Fibroblast of the conjunctiva (primary cell): ENCODE measurements at places on chromosomes 16 and 17.

DNA sequence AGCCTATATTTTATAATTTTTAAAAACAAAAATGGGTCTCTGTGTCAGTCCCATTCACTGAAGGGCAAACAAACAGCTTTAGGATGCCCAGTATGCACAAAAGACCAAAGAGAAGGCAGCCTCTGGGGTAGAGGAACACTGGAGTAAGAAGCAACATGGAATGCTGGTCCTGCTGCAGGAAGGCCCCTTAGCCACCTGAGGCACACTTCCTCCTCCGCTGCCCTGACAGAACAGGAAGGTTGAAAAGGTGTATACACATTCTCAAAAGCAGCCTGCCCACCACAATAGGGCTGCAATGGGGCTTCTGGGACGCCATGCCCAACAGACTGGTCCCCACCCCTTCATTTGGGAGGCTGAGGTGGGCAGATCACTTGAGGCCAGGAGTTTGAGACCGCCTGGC lies 19.5 kb downstream of the TOM1L2 start:
- no peak for DNase-seq

DNA sequence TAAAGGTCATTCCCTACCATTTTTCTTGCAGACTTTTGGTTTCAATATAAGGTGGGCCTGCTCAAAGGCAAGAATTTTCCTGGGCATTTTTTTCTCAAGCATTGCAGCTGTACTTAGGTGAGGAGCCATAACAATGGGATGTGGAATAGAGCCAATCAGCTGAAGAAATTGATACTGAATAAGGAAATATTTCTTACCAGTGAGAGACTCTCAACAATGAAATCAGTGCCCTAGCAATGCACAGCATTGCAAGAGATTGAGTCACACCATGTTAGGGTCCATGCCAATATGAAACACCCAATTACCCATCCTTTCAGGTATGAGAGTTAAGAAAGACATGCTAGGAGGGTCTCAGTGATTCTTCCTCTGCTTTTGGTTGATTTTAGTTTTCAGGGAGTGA lies 237.6 kb downstream of the SOX9 start:
- DNase-seq, result peak; percentile 44

- no peak for DNase-seq
These were observed 5.3 kb downstream of the OSGIN1 start for GRCh38 chr16:83958137-83958845.

- DNase-seq, result no peak
These were observed 59.0 kb downstream of the PHKB start for GRCh38 chr16:47519996-47520679.

- DNase-seq, result no peak
These were observed 132.5 kb downstream of the CNTNAP4 start for GRCh38 chr16:76409706-76410105.

GRCh38 chr16:81810361-81810760 lies 31.3 kb downstream of the PLCG2 start:
- no peak for DNase-seq

- DNase-seq, result no peak
These were observed 12.0 kb upstream of the RNF157 start for GRCh38 chr17:76252040-76252954.

GRCh38 chr17:20026960-20027359 lies 17.8 kb downstream of the SPECC1 start:
- no peak for DNase-seq

- no peak for DNase-seq
These were observed 39.8 kb upstream of the METTL16 start for GRCh38 chr17:2551493-2551892.

- DNase-seq, result no peak
These were observed 190.3 kb downstream of the ZNF423 start for GRCh38 chr16:49665482-49666230.

DNA sequence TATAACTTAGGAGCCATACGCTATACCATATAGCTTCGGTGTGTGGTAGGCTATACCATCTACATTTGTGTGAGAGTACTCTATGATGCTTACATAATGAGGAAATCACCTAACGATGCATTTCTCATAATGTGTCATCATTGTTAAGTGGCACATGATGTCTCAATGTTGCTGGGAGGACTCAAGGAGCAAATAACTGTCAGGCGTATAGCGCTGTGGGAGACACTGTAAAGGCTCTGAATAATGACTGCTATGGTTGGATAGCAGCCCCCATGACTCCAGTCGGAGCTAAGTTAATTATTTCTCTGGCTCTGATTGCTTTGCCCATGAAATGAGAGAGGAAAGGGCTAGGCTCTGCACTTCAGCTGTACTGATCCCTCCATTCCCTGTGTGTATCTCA lies 197.2 kb downstream of the RGS9 start:
- no peak for DNase-seq

DNA sequence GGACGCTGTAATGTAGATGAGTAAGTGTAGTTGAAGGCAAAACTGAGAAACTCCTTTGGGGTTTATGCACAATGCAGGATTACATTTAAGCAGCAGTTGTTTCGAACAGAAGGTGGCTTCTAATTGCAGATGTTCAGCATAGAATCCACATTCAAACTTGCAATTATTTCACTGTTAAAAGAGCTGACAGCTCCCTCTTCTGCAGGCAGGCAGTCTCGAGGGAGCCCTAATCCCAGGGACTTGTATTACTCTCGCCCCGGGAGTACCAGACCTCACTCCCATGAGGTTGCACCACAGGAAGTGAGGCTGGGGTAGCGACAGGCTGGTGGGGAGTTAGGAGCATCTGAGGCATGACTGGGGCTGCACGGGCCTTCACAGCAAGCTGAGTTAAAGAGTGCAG lies 484.3 kb upstream of the EEF2KMT start:
- DNase-seq, result no peak

DNA sequence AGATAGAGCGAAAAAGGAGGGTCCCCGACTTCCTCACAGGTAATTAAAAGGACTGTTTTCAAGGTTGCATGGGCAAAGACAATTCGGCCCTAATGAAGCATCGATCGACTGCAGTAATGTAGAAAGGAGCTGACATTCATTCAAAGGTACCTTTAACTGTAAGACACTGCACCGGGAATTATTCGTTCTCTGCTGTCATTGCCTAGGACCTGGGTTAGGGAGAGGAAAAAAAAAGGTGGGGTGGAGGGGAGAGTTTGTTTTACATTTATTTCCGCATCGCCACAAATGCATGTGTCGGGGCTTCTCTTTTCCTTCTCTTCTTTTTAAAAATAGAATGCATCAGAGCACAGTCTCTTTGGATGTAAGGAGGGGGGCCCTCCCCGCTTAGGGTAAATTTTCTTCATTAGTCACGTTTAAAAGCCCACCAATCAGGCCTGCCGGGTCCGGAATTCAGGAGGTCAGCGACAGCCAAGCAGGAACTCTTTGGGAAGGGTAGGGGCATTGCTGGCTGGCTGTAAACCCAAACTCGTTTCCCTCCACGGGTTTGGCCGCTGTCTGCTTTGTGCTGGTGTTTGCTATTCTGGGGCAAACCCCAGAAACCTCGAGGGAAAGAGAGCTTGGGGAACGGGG lies 496.2 kb upstream of the ZFHX3 start:
- no peak for DNase-seq

DNA sequence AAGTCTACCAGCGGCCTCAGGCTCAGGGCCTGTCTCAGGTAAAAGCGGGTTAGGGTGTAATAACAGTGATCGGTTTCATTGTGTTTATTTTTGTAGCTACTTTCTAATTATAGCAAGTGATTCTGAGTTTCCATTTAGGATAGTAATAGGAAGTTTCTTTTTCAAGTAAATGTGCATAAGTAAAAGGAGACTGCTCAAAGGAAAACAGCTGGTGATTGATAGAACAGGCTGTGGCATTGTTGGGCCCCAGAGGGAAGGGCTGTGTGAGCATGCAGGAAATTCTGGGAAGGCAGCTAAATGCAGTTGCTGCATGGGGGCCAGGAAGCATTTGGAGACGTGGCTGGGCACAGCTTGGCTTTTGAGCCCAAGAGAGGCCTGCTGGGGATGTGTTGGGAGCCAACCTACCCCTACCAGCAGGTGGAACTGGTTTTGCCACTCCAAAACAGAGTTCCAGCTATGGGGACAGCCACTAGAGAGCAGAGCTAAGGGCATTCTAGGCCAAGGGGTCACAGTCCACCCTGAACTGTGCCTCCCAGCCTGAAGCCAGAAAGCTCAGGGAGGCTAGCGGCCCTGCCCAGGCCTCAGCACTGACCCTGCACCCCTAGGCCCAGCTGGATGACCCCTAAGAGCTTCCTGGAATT lies 12.6 kb downstream of the SNX20 start:
- no peak for DNase-seq

GRCh38 chr16:81530814-81531213 lies 86.2 kb downstream of the CMIP start:
- DNase-seq, result no peak

DNA sequence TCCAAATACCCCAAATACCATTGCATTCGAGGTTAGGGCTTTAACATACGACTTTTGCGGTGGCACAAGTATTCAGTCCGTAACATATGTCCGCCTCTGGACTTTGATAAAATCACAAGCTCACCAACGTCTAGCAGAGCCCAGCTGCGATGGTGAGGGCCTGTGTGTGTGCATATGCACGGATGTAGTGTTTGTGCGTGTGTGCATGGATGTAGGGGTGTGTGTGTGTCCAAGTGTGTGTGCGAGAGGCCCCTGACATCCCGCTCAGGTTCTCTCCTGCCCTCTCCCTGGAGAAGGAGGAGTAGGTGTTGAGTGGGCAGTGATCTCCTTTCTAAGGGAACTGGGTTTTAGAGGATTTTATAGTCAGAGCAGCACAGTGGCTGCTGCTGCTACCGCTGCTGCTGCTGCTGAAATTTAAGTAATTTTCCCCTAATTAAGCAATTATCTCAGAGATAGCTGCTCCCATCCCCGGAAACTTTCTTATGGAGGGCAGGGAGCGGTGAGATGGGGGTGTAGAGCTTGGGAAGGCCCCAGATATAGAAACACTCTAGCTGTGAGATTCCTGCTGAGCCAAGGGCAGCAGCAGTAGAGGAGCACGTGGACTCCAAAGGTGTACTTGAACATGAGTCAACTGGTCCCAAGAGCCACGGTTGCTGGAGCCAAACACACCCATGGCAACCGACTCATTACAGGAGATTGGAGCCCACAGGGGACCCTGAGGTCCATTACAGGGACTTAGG lies 121.7 kb upstream of the SDK2 start:
- DNase-seq, result no peak

DNA sequence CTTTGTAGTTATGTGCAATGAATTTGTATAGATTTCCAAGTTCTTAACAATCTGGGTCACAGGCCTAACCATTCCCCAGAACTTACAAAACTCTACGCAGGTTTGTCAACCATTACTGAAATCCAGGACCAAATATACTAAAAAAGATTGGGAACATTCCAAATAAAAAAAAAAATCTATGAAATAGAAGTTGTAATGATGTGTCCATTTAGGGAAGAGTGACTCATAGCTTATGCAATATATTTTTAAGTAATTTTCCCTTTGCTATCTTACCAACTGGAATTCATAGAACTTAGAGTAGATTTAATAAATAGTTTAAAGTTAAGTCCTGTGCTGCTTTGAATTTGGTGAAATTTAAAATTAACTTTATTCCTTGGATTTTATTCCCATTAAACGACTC lies 393.2 kb downstream of the PMP22 start:
- DNase-seq, result peak; percentile 8

GRCh38 chr17:16427020-16427419 lies 11.6 kb downstream of the TRPV2 start:
- DNase-seq, result no peak

DNA sequence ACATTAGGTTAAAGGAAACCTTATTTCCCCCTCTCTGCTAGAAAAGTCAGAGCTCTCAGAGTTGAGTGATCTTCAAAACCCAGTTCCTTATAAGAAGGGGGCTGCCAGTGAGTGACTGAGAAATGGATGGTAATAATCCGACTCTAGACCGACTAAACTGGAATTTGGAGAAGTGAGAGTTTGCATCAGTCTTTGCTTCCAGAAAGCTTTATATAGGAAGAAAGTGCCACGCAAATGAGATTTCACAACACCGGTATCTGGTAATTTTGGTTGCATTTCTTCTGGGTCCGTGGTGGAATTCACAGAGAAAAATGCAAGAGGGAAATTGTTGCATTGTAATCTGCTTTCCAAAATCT lies 271.4 kb downstream of the MAF start:
- DNase-seq, result no peak

- no peak for DNase-seq
These were observed 594.8 kb upstream of the CDH5 start for GRCh38 chr16:65771707-65772106.

DNA sequence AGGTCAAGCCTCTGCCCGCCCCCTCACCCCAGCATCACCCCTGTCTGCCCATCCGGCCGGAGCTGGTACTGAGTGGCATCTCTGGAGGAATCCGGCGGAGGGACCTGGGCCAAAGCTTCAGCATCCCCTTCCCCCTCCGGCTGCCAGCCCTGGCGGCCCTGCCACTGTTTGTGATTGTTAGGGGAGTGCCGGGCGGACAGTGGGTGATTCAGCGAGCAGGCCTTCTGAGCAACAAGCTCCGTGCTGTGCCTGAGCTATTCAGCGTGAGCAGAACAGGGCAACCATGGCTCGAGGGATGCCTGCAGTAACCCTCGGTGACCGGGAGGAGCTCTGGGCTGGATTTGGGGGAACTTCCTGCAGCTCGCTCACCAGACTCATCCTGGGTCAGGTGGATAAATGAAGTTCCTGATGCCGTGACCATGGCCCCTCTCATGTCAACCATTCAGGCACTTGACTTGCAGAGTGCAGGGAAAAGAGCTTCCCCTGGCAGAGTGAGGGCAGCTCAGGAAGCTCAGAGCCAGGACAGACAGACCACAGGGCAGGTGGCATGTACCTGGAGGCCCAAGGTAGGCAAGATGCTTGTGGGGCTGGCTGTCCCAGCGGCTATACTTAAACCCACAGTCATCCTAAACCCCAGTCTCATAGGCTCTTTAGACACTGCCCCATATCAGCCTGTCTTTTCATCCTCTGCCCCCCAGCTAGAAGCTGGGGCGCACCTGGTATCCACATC lies 24.3 kb upstream of the MLKL start:
- peak; percentile 29 for DNase-seq

- no peak for DNase-seq
These were observed 55.3 kb downstream of the NOG start for GRCh38 chr17:56648806-56649205.

GRCh38 chr17:61076621-61077031 lies 323.0 kb upstream of the TBX2 start:
- DNase-seq, result no peak

GRCh38 chr17:16449121-16449570 lies 33.8 kb downstream of the TRPV2 start:
- DNase-seq, result no peak

DNA sequence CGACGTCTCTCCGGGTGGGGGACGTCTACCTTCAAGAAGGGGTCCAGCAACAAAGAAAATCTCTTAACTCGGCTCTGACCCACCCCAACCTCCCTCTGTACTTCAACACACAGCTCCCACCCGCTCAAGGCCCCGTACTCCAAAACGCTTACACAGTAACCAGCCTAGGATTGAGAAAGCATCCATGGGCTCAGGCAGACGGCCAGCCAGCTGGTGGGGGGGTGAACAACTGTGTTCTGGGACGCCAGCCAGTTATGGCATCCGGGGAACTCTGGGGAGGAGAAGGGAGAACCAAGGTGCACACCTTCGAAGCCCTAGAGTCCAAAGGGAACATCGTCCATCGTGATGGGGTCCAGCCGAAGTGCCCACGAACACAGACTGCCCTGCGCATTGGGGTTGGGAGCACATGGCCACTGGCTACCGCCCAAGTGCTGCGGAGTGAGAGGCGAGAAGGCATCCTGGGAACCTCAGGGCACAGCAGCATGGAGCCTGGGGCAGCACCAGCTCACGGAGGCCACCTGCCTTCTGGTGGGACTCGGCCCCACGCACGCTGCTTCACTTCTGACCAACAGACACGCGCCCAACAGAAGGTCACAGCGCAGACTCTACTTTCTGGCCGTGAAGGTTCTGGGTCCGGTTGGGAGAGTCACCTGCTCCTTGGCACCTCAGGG lies 14.3 kb downstream of the SLC16A3 start:
- DNase-seq, result peak; percentile 75
